ENCODE measurements at places on chromosomes 5 and 9.

- no peak for DNase-seq
These were observed 89.3 kb upstream of the SV2C start for GRCh38 chr5:75993643-75994520.

DNA sequence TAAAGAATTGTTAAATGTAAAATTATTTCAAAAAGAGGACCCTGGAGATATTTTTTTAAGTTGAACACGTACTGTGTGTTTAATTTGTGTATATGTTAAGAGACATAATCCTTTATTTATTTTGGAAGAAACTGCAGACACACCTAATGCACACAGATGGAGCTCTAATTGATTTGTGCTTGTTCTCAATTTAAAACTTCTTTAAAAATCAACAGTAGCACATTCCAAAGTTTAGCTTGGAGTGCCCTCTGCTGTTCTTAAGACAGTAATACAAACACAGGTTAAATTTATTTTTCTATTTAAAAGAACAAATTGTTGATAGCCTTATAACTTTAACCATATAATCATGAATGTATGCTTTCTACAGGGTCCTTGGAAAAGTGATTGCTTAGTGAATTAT is 277.6 kb upstream of the ADAMTS16 start:
- no peak for DNase-seq

- DNase-seq = peak; percentile 53
These were observed 11.1 kb downstream of the SMU1 start for GRCh38 chr9:33065157-33066076.

DNA sequence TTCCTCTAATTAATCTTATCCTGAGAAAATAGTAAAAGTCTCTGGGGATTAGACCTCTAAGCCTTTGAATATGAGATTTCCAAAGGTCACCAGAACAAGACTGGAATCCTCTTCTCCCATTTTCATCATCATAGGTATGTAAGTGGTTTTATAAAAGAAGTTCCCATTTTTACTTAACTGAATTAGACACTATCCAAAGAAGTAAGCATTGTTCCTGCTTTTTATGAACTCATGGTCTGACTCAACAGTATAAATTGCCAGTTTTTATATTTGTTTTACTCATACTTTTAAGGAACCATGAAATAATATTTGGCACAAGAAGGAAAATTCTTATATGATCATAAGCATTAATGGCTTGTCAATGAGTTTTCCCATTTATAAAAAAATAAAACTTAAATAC is 167.1 kb upstream of the ADRA1B start:
- no peak for DNase-seq

GRCh38 chr9:131436376-131436775 is 42.5 kb downstream of the PRRC2B start:
- DNase-seq = no peak

GRCh38 chr5:16737620-16738364 is 121.0 kb upstream of the RETREG1 start:
- DNase-seq = no peak

DNA sequence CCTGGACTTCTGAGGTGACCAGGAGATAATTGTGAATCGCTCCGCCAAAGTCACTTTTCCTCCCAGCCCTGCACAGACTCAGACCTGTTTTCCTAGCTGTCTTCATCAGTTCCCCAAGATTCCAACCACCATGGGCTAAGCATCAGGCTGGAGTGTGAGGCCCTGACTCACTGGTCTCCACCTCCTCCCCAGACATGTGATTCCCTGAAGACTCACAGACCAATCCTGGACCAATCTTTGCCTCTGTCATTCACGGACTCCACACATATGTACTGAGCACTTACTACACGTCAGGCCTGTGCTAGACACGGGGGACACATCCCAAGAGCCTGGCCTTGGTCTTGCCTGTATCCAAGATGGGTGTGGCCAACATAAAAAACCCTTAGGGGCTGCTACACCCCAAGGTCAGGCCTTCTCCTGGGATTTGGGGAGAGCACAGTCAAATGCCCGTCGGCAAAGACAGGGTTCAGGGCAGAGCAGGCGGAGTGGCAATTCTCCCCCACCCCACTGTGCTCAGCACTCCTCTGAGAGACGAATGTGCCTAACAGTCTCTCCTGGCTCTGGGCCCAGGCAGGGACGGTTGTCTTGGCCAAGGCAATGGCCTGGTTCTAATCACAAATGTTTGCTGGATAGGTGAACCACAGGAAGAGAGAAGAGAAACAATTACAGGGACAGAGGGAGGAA is 11.9 kb downstream of the EEIG1 start:
- DNase-seq = no peak

DNA sequence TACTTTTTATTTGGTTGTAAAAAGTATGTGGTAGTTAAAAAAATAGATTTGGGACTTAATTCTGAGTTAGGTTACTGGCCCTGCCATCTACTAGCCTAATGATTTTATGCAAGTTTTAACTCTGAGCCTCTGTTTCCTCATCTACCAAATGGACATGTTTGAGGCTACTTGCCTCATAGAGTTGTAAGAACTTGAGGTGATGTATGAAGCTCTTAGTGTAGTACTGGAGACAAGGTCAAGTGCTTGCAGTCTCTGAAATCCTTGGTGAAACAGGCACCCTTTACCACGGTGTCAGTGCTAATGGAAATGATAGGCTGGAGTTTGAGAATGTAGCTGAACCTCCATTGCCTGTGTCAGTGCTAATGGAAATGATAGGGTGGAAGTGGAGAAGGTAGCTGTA is 15.3 kb downstream of the GPR107 start:
- no peak for DNase-seq

GRCh38 chr5:72194846-72195245 is 87.6 kb downstream of the MAP1B start:
- DNase-seq = peak; percentile 81

GRCh38 chr5:150593996-150594395 is 46.5 kb upstream of the SYNPO start:
- no peak for DNase-seq

DNA sequence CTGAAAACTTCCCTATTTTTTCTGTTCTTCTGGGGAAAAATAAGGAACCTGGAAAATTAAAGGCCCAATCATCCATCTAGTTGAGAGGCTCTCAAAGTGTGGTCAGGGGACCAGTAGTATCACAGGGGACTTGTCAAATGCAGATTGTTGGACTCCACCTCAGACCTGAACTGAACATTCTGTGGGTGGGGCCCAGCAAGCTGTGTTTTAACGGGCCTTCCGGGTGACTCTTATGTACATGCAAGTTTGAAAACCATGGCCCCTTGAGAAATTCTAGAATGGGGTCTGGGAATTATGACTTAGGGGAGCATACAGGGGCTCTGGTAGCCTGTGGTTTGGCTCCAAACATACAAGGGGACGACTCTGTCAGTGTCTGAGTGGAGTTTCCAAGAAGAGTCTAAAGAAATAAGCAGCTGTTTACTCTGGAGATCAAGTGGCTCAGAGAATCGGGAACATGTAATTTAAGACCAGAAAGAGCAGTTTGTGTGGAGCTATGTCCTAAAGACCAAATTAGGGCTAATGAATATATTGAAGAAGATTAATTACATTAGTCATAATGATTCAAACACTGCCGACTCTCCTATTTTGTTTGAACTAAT is 177.4 kb downstream of the SLC28A3 start:
- no peak for DNase-seq

GRCh38 chr5:98433673-98434072 is 339.8 kb upstream of the RGMB start:
- DNase-seq = no peak

DNA sequence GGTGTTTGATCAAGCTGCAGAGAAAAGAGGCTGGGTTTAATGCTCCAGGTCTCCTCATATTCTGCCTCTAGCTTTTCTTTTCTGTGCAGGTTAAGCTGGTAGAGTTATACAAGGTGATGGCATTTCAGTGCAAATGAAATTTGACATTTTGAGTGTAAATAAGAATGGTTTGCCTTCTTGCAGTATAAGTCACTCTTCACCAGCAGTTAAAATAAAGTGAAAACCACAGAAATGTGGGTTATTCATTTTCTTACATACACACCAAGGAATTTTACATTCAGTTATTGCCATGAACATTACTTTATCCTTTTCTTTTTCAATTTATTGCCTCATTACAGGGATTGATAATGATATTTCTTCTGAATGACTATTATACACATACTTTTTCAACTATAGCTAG is 337.5 kb upstream of the PCSK5 start:
- DNase-seq = no peak

- no peak for DNase-seq
These were observed 8.1 kb downstream of the UBQLN1 start for GRCh38 chr9:83699615-83700014.

DNA sequence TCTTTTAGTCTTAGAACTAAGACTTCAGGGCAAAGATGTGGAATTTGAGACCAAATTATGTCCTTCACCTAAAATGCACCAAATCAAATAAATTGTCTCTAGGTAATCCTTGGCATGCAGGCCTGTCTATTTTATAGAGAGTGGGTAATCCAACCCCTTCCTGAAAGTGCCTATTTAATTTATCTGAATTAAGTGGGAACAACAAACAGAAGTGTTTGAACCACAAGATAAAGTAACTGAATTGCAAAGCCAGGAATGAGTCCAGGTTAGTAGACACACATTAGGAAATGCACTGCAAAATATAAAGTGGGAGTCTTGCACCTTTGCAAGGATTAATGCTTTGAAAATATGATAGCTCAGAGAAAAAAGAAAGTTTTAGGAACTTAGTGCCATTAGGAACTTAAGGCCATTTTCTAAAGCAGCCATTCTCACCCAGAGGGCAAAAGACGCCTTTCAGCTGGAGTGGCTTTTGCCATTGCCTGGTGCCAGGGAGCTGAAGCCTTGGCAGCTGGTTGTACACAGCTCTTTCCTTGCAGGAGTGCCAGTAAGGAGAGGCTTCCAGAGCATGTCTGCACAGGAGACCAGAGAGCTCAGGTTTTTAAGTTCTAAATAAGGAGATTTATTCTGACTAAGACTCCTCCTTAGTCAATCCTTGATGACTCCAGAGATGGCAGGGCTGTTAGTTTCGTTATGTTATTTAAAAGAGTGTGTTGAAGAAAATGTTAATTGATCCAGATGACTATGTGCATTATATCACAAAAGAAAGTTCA is 151.7 kb upstream of the ELL2 start:
- DNase-seq = no peak

DNA sequence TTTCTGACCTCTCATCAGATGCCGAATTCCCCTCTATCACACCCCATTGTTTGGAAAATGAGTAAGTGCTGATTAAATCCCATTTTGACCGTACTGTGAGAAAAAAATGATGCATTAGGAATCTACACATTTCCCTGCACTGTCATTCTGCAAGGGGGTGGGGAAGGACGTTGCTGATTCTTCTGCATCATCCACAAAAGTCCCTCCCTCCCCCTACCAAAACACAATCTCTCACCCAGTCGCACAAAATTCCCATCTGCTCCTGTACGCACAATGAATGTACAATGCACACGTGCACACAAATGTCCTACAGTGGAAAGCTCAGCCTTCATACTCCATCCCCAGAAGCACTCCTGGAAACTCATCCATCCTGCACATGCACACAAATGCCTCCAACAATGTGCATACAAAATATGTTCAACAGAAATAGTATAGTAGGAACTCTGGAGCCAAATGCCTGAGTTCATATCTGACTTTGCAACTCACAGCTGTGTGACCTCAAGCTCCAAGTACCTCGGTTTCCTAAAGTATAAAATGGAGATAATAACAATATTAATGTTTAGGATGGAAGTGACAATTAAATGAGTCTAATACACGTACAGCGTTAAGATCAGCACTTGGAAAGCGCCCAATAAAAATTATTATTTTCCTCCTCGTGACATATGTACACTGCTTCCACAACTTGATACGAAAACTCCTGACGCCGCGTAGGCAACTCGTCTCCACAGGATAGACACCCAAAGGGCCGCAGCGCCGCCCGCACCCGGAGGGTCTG is 809 bp downstream of the TNIP1 start:
- DNase-seq = no peak
